ENCODE measurements at places on chromosomes 11 and 22. TPM values are rescaled to one million over a fixed set of nuclear protein-coding genes. Genes with fewer than 3 reads are reported as not detected.

The SYT13 gene
- total RNA-seq: 31.5 TPM

The TMPRSS6 gene
- total RNA-seq: 1.5 TPM

The KCNQ1OT1 gene
- 1.5 TPM for total RNA-seq

The SCN2B gene
- total RNA-seq: 0.12 TPM

The PRG2 gene
- total RNA-seq: not detected

The PTDSS2 gene
- 20.6 TPM for total RNA-seq

The CXCR5 gene
- 0.19 TPM for total RNA-seq

The NPAS4 gene
- 0.17 TPM for total RNA-seq

The KREMEN1 gene
- 20.7 TPM for total RNA-seq

The RTN4RL2 gene
- total RNA-seq: 0.54 TPM

The SLC22A9 gene
- not detected for total RNA-seq

The PKNOX2 gene
- total RNA-seq: 0.52 TPM

The MUC2 gene
- total RNA-seq: 1,438 TPM

The EXPH5 gene
- total RNA-seq: 41.8 TPM

The MEI1 gene
- 1.8 TPM for total RNA-seq

The SNU13 gene
- total RNA-seq: 169 TPM

The ARCN1 gene
- total RNA-seq: 151 TPM

The RIMBP3C gene
- total RNA-seq: not detected

The CCS gene
- 31.2 TPM for total RNA-seq

The SLC36A4 gene
- 15.1 TPM for total RNA-seq

The BTG4 gene
- not detected for total RNA-seq

The POU2AF3 gene
- total RNA-seq: 7.9 TPM

The DENND6B gene
- total RNA-seq: 2.4 TPM

The DTX4 gene
- 59.7 TPM for total RNA-seq

The OR10A2 gene
- total RNA-seq: not detected

The NUDT8 gene
- 52.5 TPM for total RNA-seq

The OR8D1 gene
- total RNA-seq: not detected

The TBX1 gene
- 1.9 TPM for total RNA-seq
